ENCODE measurements at places on chromosomes 6 and 20. TPM values are rescaled to one million over a fixed set of nuclear protein-coding genes. Genes with fewer than 3 reads are reported as not detected.

DZANK1 gene
- 1.6 TPM for total RNA-seq

DNAAF9 gene
- 11.7 TPM for total RNA-seq

NOX3 gene
- not detected for total RNA-seq

PMEPA1 gene
- total RNA-seq, result 6.7 TPM

PBOV1 gene
- not detected for total RNA-seq

TRIM10 gene
- total RNA-seq, result not detected

PDE10A gene
- not detected for total RNA-seq

MYH7B gene
- total RNA-seq, result not detected

HDGFL1 gene
- not detected for total RNA-seq

BPIFB4 gene
- not detected for total RNA-seq

AIF1 gene
- not detected for total RNA-seq

OOEP gene
- total RNA-seq, result not detected

MCHR2 gene
- total RNA-seq, result not detected

TREM2 gene
- not detected for total RNA-seq

LAMA2 gene
- total RNA-seq, result 8.7 TPM
